ENCODE measurements at places on chromosomes 1 and 21.

DNA sequence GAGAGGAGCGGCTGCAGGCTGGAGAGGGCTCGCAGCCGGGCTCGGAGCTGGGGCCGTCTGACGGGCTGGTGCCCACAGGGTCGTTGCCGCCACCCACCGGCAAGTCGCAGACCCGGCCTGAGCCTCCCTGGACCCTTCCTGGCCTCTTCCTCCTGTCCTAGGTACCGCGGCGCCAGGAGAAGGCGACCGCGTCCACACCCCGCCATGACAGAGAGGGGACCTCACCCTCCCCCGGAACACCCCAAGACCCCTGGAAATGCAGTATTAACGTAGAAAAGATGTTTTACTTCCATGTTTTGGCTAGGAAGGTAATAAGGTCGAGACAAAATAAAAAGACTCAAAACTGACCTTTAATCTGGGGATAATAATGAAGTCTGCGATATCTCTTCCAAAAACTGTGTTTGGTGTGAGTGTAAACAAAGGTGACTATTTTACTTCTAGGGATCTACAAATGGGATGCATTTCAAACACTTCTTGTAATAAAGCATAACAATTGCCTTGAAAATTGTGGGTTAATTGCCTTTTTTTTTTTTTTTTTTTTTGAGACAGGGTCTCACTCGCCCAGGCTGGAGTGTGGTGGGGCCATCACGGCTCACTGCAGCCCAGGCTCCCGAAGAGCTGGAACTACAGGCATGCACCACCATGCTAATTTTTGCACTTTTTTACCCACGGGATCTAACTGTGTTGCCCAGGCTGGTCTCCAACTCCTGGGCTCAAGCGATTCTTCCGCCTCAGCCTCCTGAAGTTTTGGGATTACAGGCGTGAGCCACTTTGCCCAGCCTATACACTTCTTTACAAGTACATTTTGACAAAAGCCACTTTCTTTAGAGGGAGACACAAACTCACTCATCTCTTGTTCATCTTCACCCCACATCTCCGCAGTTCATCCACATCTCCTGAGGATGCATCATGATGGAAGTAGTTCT is 838 bp upstream of the RSRP1 start:
- no peak for DNase-seq

DNA sequence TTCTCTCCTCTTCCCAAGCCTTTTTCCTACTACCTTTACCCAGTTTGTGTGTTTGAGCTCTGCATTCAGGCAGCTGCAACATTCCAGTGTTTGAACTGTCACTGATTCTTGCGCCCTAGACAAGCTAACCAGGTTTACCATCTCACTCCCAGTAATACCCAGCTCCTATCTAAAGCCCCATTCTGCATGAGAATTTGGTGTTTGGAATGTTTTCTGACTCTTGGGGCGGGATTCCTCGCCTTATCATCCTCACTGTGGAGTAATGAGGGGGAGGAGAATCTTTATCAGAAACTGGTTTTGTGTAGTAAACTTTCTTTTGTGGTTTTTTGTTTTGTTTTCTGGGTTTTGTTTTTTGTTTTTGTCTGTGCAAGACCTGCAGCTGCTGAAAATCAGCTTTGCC is 36.5 kb downstream of the NCF2 start:
- DNase-seq, result no peak

DNA sequence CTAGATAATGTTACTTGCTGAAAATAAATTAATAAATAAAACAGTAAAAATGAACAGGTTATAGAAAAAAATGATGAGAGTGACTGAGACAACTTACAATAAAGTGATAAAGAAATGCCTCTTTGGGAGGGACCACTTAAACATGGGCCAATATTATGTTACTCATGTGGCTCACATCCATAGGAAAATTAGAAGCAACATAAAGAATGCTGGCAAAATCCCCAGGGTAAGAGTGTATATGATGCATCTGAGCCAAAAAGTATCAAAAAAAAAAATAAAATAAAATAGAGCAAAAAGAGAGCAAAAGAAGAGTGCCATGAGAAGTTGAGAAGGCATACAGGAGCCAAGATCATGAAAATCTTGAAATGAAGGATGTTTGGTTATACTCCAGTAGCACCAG is 818.0 kb downstream of the LTN1 start:
- no peak for DNase-seq

DNA sequence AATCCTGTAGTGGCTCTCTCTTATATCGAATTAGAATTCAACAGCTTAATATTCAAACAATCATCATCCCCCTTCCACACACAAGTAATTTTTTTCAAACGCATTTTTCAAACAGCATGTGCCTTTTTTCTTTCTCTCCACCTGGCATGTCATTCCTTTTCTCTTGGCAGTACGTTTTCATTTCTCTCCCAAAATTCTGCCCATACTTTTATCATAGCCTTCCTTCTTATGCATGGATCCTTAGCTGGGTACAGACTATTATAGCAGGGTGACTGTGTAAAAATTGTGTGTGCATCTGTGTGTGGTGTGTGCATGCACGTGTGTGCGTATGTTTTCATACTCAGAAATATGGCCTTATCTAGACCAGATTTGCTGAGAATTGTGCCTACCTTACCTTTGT is 184.3 kb downstream of the ZC3H11B start:
- DNase-seq, result no peak

DNA sequence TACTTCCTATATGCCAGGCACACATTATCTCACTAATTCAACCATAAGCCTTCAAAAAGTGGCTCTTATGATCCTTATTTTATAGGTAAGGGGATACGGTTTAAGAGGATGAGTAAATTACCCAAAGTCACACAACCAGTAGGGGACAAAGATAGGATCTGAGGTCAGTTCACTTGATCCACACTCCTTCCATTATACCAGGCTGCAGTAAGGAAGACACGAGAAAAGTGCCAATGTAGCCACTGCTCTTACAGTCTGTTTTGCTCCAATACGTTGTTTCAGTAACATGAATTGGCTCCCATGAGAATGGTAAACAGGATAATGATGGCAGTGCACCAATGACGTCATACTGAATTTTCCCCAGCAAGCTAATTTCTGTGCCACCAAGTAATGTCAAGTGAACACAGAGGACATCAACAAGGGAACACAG is 15.4 kb upstream of the GUCA2A start:
- no peak for DNase-seq

- no peak for DNase-seq
These were observed 28.1 kb downstream of the EPHA2 start for GRCh38 chr1:16127676-16128337.

- DNase-seq, result no peak
These were observed 19.2 kb downstream of the CLDN19 start for GRCh38 chr1:42720868-42721267.

DNA sequence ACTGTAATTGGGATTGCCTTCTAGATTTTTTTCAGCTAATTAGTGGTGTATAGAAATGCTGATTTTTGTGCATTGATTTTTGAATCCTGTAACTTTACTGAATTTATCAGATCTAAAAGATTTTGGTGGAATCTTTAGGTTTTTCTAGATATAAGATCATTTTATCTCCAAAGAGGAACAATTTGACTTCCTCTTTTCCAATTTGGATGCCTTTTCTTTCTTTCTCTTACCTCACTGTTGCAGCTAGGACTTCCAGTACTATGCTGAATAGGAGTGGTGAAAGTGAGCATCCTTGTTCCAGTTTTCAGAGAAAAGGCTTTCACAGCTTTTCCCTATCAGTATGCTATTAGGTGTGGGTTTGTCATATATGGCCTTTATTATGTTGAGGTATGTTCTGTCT is 53.6 kb downstream of the TESK2 start:
- DNase-seq, result no peak

GRCh38 chr1:46077644-46078043 is 54.8 kb downstream of the PIK3R3 start:
- no peak for DNase-seq

DNA sequence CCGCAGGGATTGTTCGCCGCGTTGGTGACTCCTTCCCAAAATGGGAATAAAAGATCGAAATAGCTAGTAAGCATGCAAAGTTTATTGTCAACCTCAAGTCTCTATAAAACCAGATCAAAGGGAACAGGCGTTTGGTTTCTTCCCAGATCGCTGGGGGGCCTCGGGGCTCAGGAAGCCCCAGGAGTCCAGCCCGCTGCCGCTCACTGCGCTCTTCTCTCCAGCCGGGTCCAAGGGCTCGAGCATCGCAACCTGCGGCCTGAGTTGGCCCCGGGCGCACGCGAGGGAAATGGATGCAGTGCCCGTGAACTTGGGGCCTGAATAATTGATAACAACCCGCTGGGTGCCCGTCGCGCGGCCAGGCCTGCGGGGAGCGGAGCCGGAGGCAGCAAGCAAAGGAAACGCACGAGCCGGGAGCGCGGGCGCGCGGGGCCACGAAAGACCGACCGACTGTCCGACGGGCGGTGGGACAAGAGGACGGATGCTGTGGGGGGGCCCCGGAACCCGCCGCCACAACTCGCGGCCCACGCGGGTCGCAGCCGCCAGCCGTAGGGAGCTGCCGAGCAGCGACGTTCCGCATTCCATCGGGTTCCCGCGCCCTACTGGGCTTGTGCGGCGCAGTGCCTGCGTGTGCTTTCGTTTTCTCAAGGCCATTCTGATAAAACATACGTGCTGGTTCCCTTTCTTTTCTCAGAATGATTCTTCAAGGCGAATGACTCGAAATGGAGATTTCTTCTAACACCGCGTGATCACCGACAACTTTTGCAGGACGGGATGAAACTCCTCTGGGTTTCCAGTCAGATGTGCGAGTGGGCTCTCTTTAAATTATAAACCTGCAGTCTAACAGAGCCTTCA is 14.0 kb upstream of the ALX3 start:
- DNase-seq, result peak; percentile 39

GRCh38 chr21:33844104-33844889 is 71.3 kb downstream of the ATP5PO start:
- DNase-seq, result no peak

DNA sequence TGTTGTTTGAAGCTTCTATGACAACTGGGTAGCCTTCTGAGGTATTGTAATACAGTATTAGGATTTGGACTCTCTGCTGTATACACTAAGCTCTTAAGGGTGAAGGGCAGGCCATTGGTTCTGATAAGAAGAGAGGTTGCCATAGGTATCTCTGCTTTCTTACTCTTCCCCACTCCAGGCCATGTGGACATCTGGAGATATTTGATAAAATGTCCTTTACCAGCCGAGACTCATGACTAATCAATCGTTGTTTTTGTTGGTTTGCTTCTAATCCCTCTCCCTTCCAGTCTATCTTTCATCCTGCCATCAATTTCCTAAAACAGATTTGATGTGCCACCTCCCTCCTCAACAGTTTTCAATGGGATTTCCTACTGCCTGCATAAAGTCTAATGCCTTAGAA is 64.6 kb upstream of the WDR26 start:
- DNase-seq, result no peak

DNA sequence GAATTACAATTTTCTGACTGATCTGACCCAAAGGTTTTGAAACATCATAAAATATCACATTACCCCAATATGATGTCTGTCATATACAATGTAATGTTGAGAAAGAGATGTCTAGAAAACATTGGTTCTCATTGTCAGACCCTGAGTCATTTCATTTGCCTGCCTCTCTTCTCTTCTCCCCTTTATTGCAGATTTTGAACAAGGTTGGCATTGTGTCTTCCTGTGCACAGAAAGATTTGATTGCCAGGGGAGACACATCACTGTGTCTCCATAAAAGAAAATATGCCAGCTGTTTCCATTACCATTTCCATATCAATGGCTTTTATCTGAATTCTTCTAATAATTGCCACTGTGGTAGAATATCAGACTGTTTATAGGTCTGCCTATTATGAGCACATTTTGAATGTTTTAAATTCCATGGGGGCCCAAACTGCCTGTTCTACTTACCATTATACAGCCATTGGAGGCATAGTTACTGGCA is 65.6 kb downstream of the IFI44 start:
- DNase-seq, result no peak

GRCh38 chr1:83508485-83509151 is 490.3 kb downstream of the TTLL7 start:
- no peak for DNase-seq

GRCh38 chr1:1120096-1120495 is 4.2 kb upstream of the C1orf159 start:
- peak; percentile 18 for DNase-seq

GRCh38 chr21:35378881-35379280 is 329.8 kb upstream of the RUNX1 start:
- no peak for DNase-seq

DNA sequence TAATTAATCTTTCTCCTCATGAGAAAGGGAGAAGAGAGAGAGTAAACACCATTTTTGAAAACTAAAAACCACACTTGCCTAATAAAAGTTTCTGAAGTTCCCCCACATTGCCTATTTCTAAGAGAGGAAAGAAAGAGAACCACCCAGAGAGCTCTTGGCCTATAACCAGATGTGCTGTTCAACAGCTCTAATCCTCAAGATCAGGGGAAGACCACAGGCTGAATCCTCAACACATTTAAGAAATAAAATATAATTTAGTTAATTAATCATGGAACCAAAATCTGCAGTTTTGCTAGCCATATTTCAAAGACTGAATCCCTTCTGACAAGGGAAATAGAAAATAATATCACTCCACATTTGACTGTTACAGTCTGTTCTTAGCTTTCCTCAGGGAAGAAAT is 11.9 kb downstream of the PRRX1 start:
- DNase-seq, result no peak

GRCh38 chr1:228933753-228934152 is 198.5 kb downstream of the RHOU start:
- DNase-seq, result peak; percentile 40

DNA sequence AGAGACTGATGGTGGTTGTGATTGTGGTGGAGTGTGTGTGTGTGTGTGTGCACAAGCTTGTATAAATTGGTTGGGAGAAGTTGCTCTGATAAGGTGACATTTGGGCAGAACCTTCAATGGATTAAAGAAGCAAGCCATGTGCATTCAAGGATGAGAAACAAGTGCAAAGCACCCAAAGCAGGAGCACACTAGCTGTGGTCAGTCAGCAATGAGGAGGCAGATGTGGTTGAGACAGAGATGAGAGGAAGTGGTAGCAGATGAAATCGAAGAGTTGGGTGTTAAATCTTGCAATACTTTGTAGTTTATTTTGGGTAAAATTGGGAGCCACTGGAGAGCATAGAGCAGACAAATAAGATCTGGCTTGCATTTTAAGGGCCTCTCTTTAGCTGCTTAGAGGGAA is 4.4 kb upstream of the PGBD5 start:
- no peak for DNase-seq

- DNase-seq, result no peak
These were observed 55.5 kb downstream of the ATP1A1 start for GRCh38 chr1:116428576-116428975.

GRCh38 chr1:244065063-244065793 is 14.1 kb downstream of the ZBTB18 start:
- peak; percentile 21 for DNase-seq

DNA sequence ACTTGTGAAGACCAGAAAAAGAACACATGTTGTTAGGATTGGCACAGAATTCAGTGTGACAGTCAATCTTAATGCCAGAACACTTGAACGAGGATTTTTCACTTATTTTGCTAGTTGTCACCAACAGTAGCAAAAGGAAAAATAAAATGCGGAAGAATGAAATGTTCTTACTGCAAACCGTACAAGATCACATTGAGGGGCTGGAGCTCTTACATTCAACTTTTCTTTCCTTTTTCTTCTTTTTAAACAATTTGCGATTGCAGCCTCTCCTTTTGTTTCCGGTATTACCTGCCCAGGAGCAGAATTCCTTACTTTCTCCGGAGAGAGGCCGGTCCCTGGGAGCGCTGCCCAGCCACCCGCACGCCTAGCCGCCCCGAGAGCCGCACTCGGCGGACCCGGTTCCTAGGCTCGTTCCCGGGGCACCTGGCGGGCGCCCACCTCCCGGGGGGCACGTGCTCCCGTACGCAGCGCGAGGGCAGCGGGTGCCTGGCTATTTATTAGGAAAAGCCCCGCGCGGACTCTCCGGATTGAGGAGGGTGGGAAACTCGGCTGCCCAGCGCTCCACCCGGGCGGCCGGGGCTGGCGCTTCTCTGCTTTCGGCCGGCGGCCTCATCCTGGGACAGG is 1.2 kb upstream of the CAMTA1 start:
- DNase-seq, result no peak

- DNase-seq, result no peak
These were observed 93.0 kb downstream of the SPATA46 start for GRCh38 chr1:162283657-162284056.
